ENCODE measurements at places on chromosomes 3 and 15.

DNA sequence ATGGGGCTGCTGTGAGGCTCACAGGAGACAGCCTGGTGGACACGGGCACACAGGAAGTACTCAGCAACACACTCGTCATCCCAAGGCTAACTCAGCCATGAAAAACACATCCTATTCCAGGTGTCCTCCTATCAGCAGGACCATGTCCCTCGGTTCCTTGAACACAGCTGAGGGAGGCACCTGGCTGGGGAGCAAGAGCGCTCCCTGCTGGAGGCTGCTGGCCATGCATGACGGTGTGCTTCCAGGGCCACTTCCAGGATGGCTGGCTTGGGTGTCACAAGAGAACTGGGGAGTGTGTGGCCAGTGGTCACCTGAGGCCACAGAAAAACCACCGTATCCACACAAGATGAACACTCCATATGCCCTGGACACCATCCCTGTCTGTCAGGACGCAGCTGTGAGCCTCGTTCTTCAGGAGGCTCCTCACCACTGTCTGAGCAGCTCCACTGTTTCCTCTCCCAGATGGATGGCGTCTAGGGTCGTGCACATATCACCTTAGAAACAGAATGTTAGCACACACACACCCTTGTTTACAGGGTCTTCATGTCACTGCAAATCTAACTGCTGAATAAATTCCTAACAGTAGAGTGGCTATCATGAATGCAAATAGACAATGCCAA is 31.0 kb downstream of the POC1A start:
- peak; percentile 81 for DNase-seq

GRCh38 chr15:58479941-58480340 is 48.1 kb downstream of the LIPC start:
- DNase-seq: no peak

DNA sequence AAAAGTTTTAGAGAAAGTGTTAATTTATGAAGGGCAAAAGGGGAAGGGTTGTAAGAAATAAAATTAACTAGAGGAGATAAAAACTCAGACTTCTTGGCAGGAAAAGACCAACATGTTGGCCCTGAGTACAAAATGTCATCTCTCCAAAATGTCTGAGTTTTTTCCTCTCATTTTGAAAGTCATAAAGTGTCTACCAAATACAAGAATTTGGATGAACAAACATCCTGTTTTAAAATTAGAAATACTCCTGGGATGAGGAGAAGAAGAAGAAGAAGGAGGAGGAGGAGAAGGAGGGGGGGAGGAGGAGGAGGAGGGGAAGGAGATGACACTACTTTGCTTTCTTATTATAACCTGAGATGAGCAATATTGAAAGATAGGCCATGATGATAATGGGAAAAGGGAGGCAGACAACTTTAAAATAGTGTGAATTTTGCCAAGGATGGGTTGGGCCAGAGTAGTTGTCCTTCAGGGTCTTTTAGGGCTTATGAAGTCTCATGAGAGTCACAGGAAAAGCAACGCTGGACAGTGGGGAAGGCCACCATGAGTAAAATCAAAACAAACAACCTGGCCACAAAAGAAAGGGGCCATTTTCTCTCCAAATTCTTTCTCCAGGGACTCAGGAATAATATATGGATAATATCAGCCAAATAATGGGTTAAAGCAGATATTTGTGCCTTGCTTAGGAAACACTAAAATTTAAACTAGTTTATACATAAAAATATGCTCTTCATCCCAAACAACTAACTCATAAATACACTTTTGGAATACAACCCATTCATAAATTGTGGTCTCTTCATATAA is 632.9 kb downstream of the EPHA3 start:
- DNase-seq: no peak

DNA sequence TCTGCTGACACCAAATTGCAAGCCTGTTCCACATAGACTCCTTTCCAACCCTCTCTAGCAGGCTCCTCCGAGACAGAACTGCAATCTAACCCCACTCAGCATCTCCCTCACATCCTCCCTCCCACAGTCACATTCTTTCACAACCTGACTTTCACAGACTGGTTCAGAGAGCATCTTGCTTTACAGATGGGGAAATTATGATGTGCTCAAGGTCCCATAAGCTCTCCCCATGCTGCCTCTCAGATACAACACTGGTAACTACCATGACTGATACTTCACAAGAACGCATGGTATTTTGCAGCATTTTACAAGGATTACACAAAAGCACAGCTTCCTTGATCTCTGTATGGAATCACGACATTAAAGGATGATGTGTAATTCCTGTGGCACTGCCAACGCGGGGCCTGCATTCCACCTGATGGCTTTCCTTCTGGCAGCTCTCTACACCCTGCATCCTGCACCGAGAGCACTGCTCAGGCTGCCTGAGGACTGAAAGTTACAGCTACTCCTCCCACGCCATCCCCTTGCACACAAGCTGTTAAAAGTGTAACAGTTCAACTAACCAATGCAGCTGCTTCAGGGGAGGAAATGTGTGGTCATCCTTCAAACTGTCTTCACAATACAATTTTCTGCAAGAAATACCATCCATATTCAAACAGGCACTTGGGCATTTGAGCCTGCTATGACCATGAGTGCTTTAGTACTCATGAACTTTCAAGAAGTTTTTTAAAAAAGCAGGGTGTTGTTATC is 27.6 kb downstream of the TBC1D2B start:
- peak; percentile 62 for DNase-seq

DNA sequence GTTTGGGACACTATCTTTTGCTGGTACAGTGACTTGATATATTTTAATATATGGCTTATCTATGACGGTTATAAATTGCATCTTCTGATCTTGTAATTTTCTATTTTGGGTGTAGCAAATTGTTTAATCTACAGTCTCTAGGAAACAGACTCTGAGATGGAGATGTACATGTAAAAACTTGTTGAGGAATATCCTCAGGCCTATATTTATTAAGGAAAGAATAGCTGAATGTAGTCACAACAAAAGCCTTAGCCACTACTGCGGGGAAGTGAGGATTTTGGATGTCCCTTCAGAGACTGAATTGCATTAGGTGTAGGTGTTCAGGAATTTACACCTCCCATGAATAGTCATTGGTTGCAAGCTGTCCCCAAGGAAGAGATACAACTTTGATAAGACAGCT is 13.8 kb upstream of the OR5K3 start:
- DNase-seq: no peak

GRCh38 chr15:41648097-41648496 is 12.1 kb upstream of the MGA start:
- DNase-seq: no peak

DNA sequence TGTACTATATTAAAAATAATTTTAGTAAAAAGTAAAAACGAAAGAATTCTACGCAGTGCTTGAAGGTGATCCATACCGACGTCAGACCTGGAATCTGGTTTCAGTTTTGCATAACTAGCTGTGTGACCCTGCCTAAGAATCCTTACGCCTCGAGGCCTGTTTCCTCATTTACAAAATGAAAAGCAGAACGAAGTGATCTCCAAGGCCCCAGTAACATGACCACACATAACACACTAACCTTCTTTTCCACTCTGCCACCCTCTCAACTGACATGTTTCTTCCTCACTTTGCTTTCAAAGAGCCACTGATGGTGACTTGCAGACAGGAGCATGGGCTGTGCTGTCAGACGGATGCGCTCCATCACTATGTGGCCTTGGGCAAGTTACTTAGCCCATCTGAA is 4.8 kb downstream of the MESD start:
- DNase-seq: no peak

GRCh38 chr3:156535162-156535627 is 19.7 kb downstream of the SSR3 start:
- DNase-seq: no peak

DNA sequence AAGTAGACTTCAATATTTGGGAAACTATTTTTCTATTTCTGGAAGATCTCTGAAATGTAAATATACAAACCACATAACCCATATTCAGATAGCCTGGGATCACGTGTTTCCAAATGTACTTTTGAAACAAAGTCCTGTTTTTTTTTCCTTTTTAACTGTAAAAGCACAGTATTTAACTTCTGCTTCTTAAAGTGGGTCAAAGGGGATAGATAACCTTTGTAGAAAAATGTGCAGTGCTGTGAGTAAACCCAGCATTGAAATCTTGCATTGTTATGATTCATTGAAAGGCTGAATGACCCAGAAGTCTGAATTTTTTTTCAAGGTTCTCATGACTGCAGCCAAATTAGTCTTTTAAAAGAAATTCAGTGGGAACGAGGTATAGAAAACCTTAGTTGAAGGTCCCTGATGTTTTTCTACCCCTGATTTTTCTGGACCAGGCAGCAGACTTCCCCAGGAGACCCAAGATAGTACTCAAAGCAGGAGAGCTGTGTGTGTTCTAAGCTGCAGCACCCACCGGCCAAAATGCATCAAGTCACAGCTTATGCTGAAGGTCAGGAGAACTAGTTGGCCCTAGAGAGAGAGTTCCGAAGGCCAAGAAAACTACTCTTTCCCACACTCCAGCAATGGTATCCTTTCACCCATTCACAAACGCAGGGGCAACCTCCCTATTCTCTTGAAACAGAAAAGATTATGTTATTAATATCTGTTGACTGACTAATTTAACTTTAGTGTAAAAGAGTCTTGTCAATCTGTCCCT is 43.6 kb upstream of the APH1B start:
- DNase-seq: no peak

GRCh38 chr15:35533130-35534110 is 12.5 kb downstream of the DPH6 start:
- no peak for DNase-seq

GRCh38 chr3:120854908-120855526 is 53.0 kb upstream of the STXBP5L start:
- DNase-seq: no peak

DNA sequence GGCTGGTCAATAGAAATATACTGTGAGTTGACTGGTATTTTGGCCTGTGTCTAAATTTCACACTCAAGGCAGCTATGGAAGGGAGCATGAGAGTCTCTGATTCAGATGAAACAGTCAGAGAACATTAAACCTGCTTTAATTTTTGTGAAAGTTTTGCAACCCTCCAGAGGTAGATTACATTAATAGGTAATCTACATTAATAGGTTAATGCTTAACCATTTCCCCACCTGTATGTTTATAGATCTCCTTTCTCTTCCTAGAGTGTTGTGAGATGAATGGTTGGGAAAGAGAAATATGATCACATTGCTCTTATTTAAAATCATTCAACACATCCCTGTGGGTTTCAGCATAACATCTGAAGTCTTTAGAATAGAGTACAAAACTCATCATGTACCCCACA is 586.9 kb upstream of the DPPA4 start:
- DNase-seq: no peak

DNA sequence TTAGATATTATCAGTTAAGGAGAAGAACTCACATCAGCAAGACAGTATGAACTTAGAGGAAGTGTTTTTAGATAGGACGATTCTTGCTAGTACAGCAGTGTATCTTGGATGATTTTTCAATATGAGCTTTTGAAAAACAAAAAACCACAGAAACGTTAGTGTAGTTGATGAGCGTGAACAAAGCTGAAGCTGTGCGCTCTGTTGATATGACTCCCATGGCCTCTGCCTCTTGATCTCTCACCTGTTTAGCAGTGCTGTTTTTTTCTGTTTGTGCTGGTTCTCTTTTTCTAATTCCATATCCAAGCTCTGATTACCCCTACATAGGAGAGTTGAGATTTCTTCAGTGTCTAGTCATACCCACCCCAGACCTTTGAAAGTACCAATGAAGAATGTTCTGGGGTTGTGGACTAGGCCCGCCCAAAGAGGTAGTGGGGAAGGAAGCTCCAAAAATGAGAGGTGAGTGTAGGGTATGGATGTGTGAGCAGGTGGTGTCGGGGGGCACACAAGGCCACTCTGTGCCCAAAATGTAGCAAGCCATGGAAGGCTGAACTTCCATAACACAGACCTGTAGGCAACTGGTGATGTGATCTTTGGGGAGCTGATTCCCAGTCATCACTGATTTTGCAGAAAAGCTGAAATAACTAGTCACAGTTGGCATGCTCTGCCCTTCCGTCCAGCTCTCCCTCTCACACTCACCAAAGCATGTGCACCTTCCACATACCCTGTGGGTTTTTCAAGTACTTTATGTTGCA is 20.0 kb upstream of the CMTM7 start:
- peak; percentile 26 for DNase-seq

- DNase-seq: peak; percentile 60
These were observed 18.4 kb downstream of the CCK start for GRCh38 chr3:42247576-42248027.

- no peak for DNase-seq
These were observed 85.1 kb downstream of the STAG1 start for GRCh38 chr3:136667081-136667480.

DNA sequence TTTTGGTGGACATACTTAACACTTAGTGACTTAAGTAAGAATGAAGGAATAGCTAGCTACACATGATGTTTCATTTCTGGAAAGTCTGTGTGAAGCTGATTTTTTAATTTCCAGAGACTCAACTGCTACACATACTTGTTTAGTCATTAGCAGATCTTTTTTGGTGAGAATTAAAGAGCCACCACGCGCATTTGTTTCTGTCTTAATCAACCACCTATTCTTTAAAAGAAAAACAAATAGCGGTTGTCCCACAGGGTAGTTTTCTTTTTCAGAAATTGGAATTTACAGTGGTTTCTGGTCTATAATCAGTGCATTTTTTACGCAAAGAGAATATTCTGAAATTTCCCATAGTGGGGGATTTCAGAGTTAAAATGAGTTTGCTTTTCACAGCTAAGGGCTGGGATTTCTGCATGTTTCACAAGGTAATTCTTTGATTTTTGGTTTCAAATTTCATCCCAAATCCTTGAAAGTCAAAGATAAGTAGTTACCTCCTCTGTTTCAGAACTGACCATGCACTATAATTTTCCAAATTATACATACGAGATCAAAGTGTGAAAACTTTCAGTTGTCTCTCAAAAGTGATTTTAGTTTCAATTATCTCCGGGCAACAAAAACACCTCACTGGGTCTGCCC is 631.0 kb upstream of the GRM7 start:
- DNase-seq: no peak

- DNase-seq: no peak
These were observed at the start of gene COLQ for GRCh38 chr3:15521573-15521965. TSS of gene COLQ (minus strand) at chr3:15521706. CDS start at chr3:15521625, 81 bp downstream.

DNA sequence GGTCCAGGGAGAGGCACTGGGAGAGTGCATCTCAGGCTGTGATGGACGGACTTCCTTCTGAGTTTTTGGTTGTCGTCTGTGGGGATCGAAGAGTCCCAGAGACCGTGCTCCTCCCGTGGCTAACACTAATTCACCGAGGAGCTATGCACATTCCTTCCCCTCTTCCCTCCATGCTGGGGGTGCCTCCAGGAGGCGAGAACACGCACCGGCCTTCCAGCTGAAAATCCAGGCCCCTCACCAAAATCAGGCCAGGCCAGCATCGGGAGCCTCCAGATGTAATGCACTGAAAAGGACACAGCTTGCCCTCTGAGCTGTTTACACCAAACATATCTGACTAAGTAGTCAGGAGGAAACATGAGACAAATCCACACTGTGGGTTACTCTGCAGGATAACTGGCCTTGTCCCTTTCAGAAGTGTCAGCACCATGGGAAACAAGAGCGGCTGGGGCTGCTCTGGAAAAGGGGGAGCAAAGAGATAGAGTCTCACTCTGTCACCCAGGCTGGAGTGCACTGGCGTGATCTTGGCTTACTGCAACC is 5.5 kb downstream of the RNU5B-1 start:
- DNase-seq: no peak
